ENCODE measurements at places on chromosomes 13 and 19.

DNA sequence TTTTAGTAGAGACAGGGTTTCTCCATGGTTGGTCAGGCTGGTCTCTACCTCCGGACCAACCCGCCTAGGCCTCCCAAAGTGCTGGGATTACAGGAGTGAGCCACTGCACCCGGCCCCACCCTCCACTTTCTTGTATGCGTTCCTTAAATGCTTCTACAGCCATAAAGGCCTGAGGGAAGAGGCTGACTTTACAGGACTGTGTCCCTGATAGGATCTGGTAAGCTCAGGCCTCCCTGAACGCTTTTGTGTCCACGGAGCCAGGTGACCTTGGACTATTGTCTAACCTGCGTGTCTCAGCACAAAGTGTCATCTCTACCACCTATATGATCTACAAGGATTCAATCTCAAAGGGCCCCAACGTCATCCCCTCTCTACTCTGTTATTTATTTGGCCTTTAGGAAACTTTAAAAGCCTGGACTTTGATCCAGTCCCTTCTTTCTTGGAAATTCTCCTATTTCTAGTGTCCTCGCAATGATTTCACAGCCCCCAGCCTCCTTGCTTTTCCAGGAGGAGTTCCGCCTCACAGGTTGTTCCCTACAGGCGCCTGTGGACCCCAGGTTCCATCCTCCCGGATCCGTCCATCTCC lies 701 bp downstream of the ZNF552 start:
- no peak for DNase-seq

DNA sequence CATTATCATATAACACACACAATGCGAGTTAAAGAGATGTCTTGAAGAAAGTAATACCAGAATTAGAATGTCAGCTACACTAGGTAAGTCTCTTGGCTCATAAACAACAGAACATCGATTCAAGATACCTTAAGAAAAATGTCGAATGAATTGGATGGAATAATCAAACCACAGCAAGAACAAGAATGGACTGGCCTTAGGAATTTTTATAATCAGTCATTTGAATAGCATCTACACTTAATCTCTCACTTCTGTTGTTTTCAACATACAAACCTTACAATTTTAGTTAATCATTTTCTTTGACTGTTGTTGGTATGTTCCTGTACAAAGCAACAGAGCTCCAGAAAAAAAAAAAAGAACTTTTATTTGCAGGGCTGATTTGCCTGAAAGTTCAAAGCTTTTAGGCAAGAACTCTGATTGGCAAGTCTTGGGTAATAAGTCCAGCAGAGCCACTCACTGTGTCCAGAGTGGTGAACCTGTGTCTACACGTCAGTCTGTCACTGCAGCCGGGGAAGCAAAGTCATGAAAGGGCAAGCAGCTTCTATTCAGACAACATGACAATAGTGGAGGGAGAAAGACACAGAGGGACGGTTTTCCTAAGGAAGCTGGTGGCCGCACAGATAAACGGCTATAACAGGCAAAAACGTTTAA lies 1026.1 kb upstream of the MIR17HG start:
- DNase-seq = no peak

- DNase-seq = no peak
Measured at GRCh38 chr19:4295972-4296771, 6.0 kb downstream of the TMIGD2 start.

- DNase-seq = no peak
Measured at GRCh38 chr13:38766799-38767198, 79.9 kb downstream of the FREM2 start.

- DNase-seq = no peak
Measured at GRCh38 chr13:91167706-91168385, 179.6 kb upstream of the MIR17HG start.

- no peak for DNase-seq
Measured at GRCh38 chr13:106468744-106469590, 66.5 kb downstream of the EFNB2 start.

GRCh38 chr19:51490676-51491075 lies 10.9 kb downstream of the SIGLEC12 start:
- DNase-seq = no peak

GRCh38 chr19:48053856-48054255 lies 10.0 kb upstream of the CABP5 start:
- DNase-seq = no peak

GRCh38 chr19:55654868-55655647 lies at the start of gene U2AF2:
Gene U2AF2, plus strand, starts transcription at chr19:55655035. Its CDS starts 70 bp downstream, at chr19:55655105.
- DNase-seq = peak; percentile 80

DNA sequence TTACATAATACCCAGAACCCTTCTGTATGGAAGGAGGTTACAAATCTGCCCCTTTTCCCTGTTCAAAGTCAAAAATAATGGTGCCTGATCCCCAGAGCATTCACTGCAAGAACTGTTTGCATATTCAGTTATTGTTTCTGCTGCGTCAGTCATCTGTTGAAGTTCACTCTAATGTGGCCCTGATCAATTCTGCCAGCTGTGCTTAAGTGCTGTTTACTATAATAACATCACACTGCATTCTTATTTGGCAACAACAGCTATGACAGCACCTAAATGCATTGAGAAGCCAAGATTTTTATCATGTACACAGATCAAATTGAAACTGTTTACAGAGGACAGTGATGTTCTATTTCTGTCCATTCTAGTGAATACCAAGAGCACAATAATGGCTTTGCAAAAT lies 115.9 kb downstream of the DACH1 start:
- no peak for DNase-seq

GRCh38 chr19:4373601-4374497 lies 26.5 kb downstream of the SH3GL1 start:
- DNase-seq = no peak

- no peak for DNase-seq
Measured at GRCh38 chr13:21833921-21834320, 163.0 kb downstream of the FGF9 start.

DNA sequence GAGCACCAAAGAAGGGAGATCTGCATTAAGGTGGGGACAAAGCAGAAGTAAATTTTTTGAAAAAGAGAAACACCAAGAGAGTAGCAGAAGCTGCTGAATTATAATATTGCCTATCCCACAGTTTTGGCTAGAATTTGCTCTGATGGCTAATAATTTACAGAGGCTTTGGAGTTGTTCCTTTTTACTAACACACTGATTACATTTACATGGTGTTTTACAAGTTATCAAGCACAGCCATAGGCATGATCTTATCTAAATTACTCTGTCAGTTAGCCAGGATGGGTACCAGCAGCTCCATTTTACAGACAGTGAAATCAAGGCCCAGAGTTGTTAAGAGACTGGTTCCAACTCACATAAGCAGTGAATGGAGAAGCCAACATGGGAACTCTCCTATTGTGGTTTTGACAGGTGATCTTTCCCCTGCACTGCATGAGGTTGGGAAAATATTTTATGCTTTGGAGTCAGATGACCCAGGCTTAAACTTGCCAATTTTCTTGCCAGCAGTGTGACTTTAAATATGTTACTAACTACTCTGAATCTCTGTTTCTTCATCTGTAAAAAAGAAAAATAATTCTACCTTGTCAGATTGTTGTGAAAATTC lies 33.5 kb upstream of the ESD start:
- DNase-seq = no peak

DNA sequence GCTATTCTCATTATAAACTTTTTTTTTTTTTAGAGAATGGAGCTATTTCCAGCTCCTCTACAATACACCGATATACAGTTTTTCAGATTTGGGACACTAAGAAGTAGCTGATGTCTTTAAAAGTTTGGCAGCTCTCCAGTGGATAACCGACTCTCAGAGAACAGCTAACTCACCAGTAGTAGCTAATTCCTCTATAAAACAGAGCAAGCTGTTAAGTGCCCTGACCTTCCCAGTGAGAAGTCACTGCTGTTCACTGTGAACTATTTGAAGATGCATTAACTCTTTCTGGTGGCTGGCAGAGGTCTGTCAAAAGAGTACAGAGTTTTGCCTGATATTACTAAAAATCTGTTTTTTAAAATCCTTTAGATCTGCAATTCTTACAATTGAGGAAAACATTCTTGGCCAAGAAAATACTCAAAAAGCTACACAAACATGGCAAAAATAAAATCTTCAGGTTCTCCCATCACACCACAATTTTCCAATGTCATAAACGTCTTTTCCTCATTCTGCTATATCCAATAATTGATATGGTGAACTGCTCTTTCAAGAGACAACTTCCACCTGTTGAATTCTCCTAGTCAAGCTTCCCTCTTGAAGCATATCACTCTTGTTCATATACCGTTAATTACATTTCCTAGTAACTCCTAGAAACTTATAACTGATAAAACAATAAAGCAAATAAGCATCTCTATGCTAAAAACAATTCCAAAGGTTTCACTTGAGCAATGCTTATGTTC lies 44.2 kb downstream of the TBC1D4 start:
- DNase-seq = no peak

DNA sequence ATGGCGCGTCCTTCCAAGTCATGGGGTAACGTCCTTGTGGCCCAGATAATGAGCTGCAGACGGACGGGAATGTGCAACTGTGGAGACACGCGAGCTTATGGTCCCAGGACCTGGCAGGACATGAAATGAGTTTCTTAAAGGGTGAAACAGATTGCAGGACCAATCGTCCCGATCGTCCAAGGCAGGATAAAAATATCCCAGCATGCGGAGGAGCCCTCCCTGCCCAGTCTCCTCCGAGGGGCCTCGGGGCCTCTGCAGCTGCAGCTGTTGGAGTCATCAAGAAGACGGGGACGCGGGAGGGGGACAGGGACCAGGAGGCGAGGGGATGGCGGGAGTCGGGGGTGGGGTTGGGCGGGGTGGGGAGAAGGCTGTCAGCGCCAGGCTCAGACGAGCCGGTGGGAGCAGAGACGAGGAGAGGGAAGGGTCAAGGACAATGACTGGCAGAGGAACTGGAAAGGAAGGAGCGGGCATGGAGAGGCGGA lies 14.4 kb upstream of the GARIN5A start:
- no peak for DNase-seq

DNA sequence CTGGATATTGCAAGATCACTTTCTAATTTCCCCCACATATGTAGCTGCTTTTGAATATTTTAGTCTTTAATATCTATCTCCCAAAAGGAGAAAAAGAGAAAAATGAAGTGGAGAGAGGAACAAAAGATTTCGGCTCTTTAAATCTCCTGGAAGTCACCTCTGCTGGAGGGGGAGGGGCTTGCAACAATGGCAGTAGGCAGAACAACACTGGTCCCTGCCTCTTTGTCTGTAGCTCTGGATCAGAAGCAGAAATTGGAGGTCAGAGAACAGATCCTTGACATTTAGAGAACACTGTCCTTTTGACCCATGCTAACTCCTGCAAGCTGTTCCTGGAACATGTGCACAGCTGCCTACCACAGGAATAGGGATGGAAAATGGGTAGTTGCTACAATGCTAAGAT lies 86.7 kb upstream of the GPR12 start:
- no peak for DNase-seq
